ENCODE measurements at places on chromosomes 16 and 17.

GRCh38 chr17:8420041-8420934 is 15.4 kb upstream of the NDEL1 start:
- peak; percentile 83 for DNase-seq

DNA sequence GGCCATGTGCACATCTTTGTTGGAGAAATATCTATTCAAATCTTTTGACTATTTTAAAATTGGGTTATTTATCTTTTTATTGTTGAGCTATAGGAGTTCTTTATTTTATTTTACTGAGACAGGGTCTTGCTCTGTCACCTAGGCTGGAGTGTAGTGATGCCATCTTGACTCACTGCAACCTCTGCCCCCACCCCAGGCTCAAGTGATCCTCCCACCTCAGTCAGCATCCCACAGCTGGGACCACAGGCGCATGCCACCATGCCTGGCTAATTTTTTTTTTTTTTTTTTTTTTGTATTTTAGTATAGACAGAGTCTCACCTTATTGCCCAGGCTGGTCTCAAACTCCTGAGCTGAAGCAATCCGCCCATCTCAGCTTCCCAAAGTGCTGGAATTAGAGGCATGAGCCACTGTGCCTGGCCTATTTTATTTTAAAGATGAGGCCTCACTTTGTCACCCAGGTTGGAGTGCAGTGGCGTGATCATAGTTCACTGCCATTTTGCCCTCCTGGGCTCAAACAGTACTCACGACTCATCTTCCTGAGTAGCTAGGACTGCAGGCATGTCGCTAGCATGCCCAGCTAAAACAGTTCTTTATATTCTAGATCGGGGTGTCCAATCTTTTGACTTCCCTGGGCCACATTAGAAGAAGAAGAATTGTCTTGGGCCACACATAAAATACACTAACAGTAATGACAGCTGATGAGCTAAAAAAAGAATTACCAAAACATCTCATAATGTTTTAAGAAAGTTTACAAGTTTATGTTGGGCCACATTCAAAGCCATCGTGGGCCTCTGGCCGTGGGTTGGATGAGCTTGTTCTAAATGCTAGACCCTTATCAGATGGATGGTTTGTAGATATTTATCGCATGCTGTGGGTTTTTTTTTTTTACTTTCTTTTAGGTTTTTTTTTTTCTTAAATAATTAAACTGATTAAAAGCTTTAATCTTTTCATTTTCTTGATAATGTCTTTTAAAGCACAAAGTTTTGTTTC is 13.7 kb downstream of the TENT4B start:
- no peak for DNase-seq

DNA sequence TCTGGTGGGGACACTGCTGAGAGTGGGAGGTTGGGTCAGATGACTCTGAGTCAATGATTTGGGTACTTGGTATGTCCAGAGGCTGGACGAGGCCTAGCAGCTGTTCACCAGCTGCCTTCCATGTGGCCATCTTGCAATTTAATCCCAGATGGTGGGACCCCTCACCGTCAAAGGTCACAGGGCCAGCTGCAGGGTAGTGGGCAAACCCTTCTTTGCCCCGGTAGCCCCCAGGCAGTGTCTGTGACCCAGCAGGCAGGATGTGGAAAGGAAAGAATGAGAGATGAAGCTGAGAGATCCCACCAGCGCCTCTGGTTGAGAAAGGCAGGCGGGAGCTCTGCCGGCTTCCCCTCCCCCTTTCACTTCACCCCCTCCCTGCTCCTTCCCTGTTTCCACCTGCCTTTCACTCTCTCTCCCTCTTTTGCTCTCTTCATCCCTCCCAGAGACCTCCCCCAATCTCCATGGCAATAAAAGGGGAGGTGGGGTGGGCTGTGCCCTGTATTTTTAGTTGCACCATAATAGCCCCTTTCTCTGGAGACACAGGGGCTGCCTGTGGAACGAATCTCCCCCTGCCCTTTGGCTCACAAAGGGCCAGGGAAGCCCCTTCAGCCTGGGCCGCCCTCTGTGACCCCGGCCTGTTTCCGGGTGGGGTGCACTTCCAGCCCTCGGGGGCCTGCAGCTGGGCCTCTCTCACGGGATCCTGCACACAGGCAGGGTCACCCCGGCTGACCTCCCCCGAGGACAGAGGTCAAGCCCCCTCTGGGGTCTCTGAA is 20.2 kb downstream of the CDK5RAP3 start:
- DNase-seq = no peak

- DNase-seq = no peak
Measured at GRCh38 chr17:81454473-81454872, 58.1 kb downstream of the ACTG1 start.

- no peak for DNase-seq
Measured at GRCh38 chr16:87052506-87052905, 264.7 kb downstream of the C16orf95 start.

DNA sequence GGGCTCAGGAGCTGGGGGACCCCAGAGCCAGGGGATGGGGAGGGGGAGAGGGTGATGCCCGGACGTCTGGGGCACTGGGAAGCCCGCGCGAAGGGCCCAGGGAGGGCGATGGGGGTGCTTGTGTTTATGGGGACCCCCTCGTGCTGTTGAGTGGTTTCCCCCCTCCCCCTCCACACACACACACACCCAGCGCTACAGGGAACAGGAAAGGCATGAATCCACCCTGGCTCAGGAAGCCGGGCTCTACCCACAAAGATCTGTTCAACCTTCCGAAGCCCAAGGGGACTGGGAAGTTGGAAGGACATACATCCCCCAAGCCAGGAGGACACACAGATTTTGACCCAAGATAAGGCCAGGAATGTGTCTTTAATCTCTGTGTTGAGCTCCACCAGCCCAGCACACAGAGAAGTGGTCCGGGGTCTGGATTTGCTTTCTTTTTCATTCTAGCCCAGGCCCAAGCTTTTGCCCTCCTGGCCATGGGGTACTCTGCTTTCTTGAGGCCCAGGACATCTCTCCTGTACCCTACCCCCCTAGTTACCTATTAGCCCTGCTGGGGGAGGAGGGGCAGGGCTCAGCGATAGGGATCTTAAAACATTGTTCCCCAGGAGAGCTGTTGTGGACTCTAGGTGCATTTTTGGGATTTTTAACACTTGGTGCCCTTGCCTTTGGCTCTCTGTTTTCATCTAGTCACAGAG is 1.2 kb downstream of the UBALD2 start:
- peak; percentile 45 for DNase-seq

DNA sequence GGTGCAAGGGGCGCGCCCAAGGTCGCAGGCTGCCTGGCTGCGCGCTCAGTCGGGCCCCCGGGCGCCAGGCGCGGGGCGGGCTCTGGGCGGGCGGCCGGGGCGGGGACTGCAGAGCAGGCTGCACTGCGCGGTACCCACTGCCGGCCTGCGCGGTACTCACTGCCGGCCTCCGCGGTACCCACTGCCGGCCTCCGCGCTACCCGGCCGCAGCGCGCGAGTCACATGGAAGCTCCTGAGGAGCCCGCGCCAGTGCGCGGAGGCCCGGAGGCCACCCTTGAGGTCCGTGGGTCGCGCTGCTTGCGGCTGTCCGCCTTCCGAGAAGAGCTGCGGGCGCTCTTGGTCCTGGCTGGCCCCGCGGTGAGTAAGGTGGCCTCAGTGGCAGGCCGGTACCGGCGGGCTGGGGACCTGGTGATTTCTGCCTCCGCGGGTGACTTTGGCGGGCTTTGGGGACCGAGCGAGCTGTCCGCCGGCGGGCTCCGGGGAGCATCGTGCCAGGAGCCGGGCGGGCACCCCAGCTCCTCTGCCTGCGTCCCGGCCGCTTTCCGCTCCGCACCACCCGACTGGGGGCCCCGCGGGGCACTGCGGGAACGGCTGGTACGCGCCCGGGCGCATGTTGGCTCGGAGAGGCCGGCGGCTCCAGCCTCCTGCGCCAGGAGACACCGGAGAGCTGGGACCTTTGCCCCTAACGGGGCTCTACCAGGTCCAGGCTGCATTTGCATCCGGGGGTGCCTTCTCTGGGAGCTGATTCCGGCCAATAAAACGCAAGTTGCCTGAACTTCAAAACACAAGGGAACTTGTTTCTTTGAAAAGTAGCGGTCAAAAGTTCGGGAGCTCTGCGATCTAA is at the start of gene SLC47A1:
SLC47A1 (plus strand) TSS at position 137 of the 844 bp plus-strand sequence; CDS start at position 223, 86 bp downstream.
- peak; percentile 54 for DNase-seq

- peak; percentile 19 for DNase-seq
Measured at GRCh38 chr16:2520784-2521531, 787 bp downstream of the AMDHD2 start.

- DNase-seq = no peak
Measured at GRCh38 chr17:1860978-1861377, 31.2 kb downstream of the RPA1 start.

GRCh38 chr16:56946767-56947603 is 14.8 kb upstream of the CETP start:
- no peak for DNase-seq

DNA sequence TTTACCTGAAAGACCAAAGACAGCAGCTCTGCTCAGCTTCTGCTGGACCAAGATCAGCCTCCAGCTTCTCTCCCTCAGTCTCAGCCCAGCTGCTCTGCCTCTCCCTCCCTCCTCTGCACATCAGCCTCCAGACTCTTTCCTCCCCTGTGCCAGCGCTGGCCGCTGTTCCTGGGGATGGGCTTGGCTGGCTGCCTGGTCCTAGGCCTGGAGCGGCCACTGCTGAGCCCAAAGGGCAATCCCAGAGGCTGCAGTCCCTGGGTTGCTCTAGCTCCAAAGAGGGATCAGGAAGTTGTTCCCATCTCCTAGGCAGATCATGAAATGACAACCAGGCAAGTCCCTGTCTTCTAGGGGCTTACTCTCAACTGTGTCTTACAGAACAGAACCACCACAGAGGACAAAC is 31.3 kb downstream of the DCUN1D3 start:
- peak; percentile 80 for DNase-seq

DNA sequence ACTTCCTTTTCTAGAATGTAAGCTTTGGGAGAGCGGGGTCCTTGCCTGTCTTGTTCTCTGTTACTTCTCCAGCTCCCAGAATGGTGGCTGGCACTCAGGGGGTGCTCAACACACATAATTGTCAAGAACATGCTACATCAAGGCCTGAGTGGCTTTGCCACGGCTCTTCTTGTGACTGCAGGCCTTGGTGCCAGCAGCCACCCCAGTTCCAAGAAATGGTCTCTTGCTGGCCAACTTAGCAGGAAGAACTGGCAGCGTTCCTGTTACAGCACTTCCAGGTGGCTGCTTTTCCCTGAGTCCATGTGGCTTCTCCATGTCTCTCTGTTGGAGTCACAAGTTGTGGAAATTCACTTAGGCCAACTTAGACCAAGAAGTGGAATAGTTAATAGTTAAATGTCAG is 36.1 kb downstream of the PRKCB start:
- no peak for DNase-seq

GRCh38 chr16:10947211-10947787 is 2.9 kb downstream of the CLEC16A start:
- DNase-seq = no peak

DNA sequence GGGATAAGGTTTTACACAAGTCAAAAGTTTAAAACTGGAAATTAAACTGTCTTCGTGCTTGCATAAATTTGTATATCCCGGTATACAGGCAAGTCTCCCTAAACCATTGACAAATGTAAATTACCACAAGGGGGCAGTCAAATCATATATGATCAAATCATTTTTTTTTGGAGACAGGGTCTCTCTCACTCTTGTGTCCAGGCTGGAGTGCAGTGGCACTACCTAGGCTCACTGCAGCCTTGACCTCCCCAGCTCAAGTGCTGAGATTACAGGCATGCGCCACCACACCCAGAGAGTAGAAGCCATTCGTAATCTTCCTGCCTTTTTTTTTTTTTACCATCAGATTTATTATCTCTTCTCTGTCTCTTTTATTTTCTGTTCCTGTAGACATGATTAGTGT is 18.5 kb downstream of the TOP2A start:
- no peak for DNase-seq

DNA sequence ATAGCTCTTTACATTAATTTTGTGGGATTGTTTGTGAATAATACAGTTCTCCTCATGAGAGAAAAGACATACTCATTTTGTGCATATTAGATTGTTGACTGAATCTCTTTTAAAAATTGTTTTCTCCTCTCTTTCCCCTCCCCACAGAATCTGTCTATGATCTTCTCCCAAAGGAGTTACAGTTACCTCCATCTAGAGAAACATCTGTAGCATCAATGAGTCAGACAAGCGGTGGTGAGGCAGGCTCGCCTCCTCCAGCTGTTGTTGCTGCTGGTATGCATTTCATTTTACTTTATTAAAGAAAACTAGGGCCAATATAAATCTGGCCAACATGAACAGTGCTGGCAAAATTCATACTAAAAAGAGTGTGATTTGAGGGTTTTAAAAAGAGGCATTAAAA is 60.5 kb downstream of the NFAT5 start:
- no peak for DNase-seq

DNA sequence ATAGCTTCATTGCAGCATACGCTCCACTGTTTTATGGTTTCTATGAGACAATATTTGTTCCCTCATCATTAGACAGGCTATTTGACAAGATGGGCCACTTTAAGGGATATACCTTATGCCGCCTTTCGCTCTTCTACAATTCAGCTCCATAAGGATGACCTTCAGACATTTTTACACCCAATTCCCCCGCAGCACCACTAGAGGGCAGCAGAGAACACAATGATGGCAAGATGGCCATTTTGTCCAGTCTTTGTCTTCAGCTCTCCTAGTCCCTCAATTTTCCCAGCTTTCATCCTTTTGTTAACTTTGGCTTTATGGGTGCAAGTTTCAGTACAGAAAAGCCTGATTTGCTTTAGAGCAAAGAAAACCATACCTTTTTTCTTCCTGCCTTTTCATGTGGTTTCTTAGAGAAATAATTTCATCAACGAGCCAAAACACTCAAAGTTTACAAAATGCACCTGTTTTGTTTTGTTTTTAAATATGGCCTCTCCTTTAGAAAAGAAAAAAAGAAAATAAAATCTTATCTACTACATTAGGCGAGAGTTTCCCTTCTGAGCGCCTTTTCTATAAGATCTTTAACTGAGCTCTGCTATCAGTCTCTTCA is 355.3 kb downstream of the TOX3 start:
- peak; percentile 39 for DNase-seq

DNA sequence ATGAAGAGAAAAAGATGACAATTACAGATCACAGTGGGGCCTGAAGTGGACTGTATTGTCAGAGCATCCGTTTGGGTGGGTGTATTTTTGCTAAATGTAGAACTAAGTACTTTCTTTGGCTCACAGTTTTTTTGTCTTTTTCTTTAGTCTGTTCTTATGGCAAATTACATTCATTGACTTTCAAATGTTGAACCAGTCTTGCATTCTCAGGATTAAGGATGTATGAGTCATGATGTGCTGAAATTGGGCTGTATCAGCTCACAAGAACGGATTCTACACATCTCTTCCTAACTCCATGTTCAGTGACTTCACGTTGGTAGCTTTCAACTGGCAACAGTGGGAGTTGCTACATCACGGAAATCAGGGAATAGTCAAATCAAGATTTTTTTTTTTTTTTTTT is 66.5 kb downstream of the TEX2 start:
- DNase-seq = no peak

DNA sequence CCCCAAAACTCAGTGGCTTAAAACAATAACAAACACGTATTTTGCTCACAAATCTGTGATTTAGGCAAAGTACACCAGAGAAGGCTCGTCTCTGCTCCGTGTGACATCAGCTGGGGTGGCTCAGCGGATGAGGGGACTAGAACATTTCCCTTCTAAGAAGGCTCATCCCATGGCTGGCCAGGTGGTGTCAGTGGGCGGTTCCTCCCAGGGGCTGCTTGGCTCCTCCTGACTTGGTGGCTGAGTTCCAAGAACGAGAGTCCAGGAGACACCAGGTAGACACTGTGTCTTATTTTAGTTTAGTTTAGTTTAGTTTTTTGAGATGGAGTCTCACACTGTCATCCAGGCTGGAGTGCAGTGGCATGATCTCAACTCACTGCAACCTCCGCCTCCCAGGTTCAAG is 5.6 kb upstream of the CHMP6 start:
- no peak for DNase-seq

- DNase-seq = no peak
Measured at GRCh38 chr16:77295896-77296295, 96.7 kb downstream of the SYCE1L start.

Measured in thyroid gland (tissue), 4 donors.